ENCODE measurements at places on chromosomes 3 and 15.

GRCh38 chr3:189001559-189001958 lies 170.2 kb upstream of the TPRG1 start:
- DNase-seq, result no peak

- DNase-seq, result no peak
Observed at GRCh38 chr3:64053581-64053980, 30.3 kb upstream of the PSMD6 start.

- no peak for DNase-seq
Observed at GRCh38 chr15:78790027-78790426, 21.2 kb downstream of the ADAMTS7 start.

GRCh38 chr3:20141851-20142250 lies 44.2 kb downstream of the SGO1 start:
- no peak for DNase-seq

DNA sequence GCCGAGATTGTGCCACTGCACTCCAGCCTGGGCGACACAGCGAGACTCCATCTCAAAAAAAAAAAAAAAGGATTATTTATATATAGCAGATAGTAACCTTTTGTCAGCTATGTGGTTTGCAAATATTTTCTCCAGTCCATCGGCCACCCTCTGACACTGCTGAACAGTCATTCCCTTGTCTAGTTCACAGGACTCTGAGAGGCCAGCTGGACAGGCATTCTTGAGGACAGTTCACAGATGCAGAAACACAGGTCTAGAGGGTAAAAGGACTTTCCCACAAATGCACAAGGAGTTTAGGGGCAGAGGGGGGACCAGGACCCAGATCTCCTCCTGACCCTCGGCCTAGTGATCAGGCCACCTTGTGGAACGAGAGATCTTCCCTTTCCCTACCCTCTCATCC lies 7.5 kb upstream of the TMEM40 start:
- DNase-seq, result no peak

GRCh38 chr15:59119625-59120024 lies 14.7 kb downstream of the CCNB2 start:
- DNase-seq, result no peak

DNA sequence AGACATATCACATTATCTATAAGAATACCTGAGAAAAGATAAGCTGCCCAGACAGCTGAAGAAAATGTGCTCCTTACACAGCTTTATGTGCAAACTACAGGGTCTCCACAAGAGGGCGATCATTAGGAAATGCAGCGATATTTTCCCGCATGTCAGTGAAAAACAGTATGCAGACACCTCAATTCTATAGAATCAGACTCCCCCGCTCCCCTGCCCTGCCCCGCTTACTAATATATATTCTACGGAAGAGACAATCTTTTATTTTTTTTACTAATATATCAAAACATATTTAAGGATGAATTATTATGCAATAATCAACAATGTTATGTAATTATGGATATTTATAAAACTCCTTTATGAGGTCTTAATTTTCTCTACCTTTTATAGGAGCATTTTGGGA lies 681.3 kb downstream of the ROBO1 start:
- DNase-seq, result peak; percentile 14

- DNase-seq, result no peak
Observed at GRCh38 chr15:68314563-68314962, 37.0 kb downstream of the FEM1B start.

GRCh38 chr3:187802203-187802927 lies 57.1 kb upstream of the BCL6 start:
- no peak for DNase-seq

DNA sequence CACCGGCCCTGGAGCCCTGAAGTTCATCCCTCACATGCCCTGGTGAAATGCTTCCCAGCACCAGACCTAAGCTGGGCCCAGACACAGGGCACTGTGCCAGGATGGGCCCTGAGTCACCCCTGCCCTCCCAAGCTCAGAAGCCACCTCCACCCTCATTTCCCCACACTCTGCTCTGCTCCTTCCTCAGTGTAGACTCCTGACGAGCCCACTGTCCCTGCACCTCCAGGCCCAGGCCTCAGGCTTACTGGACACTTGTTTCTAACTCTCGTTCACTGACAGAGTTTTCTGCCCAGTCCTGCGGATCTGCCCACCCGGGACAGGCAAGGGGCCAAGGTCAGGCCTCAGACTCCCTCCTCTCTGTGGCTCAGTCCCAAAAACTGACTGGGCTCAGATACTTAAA lies 112.6 kb upstream of the RNF7 start:
- no peak for DNase-seq

GRCh38 chr3:187845826-187846225 lies 100.6 kb upstream of the BCL6 start:
- DNase-seq, result no peak

DNA sequence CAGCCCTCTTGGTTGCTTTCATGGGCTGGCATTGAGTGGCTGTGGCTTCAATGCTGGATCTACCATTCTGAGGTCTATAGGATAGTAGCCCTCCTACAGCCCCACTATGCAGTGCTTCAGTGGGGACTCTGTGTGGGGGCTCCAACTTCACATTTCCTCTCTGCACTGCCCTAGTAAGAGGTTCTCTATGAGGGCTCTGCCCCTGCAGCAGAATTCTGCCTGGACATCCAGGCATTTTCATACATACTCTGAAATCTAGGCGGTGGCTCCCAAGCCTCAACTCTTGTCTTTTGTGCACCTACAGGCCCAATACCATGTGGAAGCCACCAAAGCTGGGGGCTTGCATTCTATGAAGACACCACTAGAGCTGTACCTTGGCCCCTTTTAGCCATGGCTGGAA lies 195.8 kb downstream of the IGSF11 start:
- no peak for DNase-seq

DNA sequence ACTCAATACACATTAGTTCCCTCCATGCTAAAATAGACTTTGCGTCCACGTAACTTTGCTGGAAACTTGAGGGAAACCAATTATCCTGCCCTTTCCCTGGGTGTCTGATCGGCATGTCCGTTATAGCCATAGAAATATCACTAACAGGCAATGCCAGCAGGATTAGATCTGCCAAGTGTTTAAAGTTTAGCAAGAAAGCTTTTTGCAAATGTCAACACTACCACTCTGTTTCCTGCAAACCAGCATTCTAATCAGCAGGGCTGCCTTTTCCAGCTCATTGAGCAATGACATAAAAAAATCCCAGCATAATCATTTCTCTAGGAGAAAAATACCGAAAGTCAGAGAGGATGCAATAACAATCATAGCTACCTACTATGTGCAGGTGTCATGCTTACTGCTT lies 60.9 kb downstream of the NOX5 start:
- no peak for DNase-seq

GRCh38 chr15:35602836-35603235 lies 56.9 kb upstream of the DPH6 start:
- no peak for DNase-seq

- DNase-seq, result peak; percentile 61
Observed at GRCh38 chr3:172332256-172333041, 115.8 kb downstream of the GHSR start.

DNA sequence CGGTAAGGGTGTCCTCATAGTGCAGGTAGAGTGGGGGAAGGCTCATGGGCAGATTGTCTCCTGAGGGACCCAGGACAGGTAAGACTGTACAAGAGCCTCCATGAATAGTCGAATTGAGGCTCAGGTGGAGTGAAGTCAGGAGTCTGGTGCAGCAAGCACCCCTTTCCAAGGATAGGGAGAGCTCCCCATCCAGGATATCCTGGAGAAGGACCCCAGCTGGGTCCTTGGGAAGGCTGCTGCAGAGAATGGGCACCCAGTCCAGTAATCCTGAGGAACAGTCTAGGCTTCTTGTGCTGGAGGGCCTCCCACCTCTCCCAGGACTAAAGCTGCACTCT lies 592 bp downstream of the DUOXA2 start:
- DNase-seq, result no peak

DNA sequence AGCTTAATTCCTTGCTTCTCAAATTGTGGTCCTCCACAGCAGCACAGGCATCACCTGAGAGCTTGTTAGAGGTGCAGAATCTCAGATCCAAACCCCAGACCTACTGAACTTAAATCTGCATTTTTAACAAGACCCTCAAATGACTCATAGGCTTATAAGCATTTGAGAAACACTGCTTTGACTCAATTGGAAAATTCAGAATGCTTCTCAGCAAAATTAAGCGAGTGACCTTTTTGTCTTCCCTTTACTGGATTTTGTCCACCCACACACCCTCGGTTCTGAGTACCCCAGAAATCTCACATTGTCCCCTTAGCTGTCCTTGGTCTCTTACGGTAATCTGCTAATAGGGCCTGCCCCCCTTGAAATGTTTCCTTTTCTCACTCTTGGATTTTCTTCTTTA lies 17.9 kb downstream of the CD80 start:
- DNase-seq, result peak; percentile 26

- no peak for DNase-seq
Observed at GRCh38 chr3:131591394-131592014, 88.7 kb upstream of the MRPL3 start.

DNA sequence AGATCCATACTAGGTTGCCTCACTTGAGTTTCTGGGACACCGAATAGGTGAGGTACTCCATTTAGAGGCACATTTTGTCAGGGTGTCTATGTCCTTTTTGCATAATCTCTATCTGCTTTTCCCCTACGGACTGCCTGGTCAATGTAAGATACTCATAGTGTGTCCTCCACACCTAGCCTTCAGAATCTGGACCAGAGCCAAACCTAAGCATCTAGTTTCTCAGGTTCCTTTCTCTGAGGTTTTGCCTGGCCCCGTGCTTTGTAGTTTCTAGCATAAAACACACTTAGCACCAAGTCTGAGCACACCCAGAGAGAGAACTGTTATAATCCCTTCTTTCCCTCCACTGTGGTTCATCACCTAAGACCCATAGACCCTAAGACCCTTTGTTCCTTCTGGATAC lies 105.9 kb upstream of the MLF1 start:
- no peak for DNase-seq

GRCh38 chr15:44663410-44664308 lies at the start of gene SPG11:
SPG11 (minus strand) TSS chr15:44663662; CDS start chr15:44663647, 15 bp downstream.
- DNase-seq, result peak; percentile 98

DNA sequence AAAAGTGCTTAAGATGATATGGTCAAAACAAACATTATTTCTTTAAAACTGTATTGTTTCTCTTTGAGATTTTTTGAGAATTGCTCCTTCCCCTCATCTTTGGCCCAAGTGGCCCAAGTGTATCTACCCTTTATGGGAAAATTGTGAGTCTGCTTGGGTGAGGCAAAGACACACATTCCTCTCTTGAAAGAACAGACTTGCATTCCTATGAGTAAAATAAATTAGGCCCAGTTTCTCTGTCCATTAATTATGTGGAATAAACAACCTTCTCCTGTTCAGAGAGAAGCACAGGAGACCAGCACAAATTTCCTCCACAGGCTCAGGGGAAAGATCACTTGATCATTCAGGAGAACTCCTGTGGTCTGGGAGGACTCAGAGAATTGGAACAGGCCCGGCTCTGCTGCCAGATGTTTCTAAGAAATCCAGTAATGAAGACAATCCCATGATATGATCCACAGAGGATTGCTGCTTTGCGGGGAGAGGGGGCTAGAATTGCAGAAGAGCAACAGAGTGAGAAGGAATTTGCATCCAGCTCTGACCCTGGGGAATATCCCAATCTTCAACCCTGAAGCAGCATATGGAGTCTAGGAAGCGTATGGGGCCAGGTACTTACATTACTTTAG lies 53.8 kb upstream of the BOC start:
- DNase-seq, result no peak

GRCh38 chr3:40925231-40925630 lies 274.1 kb upstream of the CTNNB1 start:
- no peak for DNase-seq

DNA sequence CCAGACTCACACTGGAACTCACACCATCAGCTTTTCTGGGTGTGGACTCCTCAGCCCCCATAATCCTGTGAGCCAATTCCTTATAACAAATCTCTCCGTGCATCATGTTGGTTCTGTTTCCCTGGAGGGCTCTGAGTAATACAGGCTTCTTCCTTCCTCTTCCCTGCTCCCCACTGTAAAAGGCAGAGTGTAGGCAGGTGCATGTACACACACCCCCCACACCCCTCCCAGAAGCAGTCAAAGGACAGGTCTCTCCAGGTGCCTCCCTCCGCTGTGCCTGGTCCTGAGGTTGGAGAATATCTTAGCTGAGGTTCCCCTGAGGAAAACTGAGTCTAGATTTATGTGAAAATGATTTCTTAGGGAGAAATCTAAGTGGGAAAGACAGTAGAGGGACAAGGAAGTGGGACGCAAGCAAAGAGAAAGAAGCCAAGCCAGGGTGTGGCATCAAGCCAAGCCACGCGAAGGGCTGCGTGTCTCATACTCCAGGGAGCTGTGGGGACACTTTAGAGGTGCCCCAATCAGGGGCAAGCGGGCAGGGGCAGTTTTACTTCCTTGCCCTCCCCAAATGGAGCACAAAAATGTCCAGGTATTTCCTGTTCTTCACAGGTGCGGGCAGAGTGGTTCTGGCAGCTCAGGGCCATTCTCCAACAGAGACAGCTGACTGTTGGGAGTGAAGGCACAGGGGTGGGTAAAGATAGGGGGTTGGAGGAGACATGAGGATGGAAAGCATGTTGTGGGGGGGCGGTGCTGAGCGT lies 86.6 kb downstream of the HMG20A start:
- no peak for DNase-seq

DNA sequence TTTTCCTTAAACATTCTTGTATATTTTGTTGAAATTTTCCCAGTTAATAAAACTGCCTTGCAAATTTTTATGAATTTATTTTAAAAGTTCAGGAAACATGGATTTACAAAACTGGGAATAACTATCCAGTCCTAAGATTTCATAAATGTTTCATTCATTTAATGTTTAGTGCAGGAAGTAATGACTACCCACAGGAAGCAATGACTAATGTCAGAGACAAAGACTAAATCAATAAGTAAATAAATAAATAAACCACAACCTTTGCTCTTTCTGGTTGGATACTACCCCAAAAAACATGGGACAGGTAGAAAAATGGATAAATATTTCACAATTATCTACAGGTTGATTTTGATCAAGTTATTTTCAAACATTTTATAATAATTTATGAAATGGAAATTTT lies 48.8 kb upstream of the TMCO5A start:
- DNase-seq, result no peak

GRCh38 chr15:48842501-48842900 lies 31.6 kb upstream of the CEP152 start:
- DNase-seq, result no peak

DNA sequence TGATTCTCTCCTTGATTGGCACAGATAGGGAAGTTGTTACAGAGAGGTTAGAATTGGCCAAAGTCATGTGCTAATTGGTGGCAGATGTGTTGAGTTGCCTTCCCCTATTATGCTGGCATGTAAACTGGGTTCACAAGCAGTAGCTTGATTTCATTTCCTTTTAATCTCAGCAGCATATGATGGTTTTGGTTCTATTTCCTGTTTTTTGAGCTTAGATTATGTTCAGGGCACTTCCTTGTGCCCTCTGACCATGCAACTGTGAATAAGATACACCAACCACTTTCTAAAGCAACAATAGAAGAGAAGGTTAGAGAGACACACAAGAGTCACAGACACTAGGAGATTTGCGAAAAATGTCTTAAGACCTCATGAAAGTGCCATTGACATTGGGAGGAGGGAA lies 16.5 kb downstream of the HPS3 start:
- DNase-seq, result no peak

Data from stimulated activated naive CD8-positive, alpha-beta T cell treated with anti-CD3 and anti-CD28 coated beads, Interleukin-15, Interleukin-2, amounts not matched to agents 100 U/mL and 50 U/mL, for 24 hours (primary cell).